Stimulated activated CD4-positive, alpha-beta T cell treated with anti-CD3 and anti-CD28 coated beads, Interleukin-12 subunit alpha, Interleukin-12 subunit beta, amount 100 ng/mL, for 24 hours (primary cell): ENCODE measurements at places on chromosomes 12 and 14.

- DNase-seq: no peak
Observed at GRCh38 chr12:132458846-132459641, 30.9 kb upstream of the FBRSL1 start.

GRCh38 chr12:94954948-94955592, 48.4 kb downstream of the NDUFA12 start:
- DNase-seq: no peak

DNA sequence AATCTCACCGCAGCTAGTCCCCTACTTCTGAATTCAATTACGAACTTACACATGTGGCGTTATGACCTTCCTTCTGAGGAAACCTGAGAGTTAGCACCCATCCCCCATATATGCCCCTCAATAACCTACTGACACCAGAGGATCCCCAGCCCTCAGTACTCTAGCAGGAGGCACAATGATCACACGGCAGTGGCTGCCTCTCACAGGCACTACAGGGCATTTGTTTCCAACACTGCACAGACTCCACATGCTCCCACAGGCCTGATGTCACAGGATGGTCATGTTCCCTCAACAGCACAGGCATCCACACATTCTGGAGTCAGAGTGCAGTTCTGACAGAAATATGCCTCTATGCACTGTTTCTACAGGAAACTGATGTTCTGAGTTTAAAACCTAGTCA, 17.4 kb downstream of the PPP1CC start:
- no peak for DNase-seq

DNA sequence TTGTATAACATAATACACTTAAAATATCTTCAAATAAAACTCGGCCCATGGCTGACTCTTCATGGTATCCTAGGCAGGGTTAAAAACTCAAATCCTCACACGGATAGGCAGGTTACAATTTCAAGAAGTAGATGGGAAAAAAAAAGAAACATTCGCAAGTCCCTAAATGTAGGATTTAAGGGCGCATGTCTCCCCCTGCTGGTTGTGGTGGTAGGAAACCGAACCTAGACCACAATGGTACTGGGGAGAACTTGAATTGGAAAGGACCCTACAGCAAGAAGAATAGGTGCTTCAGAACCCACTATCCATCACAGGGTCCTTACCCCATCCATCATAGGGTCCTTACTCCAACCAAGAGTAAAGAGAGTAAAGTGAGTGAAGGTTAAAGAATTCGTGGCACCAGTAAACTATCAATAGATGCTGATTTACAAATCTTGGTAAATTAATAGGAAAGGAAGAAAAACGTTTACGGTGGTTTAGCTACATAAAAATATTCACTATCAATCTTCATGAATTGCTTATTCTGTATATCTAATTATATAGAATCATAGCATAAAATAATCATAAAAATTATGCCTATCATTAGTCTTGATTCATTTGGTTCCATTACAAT, 3.3 kb upstream of the CIPC start:
- peak; percentile 44 for DNase-seq

- DNase-seq: no peak
Observed at GRCh38 chr14:32169191-32169590, 32.7 kb upstream of the RNU6-7 start.

DNA sequence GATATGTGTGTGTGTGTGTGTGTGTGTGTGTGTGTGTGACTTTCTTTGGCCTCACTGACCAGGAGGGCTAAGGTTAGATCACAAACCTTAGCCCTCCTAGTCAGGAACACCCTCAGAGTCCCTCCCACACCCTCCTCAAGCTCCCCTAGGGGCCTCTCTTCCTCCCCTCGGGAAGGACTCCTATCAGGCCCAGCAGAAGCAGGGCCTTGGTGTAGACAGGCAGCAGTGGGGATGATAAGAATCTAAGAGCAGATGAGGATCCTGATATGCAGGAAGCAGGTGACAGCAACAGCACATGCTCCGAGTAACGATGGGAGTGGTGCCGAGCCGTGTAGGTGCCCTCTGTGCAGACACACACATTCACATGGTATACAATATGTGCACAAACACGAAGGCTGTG, 20.7 kb downstream of the PLEK2 start:
- no peak for DNase-seq

GRCh38 chr12:92718483-92718990, 15.7 kb downstream of the PLEKHG7 start:
- DNase-seq: no peak

- DNase-seq: no peak
Observed at GRCh38 chr12:3896356-3896755, 23.2 kb upstream of the PARP11 start.

- DNase-seq: peak; percentile 26
Observed at GRCh38 chr14:99995700-99996356, 69.4 kb upstream of the EVL start.

- DNase-seq: no peak
Observed at GRCh38 chr14:100442498-100443490, 119.7 kb downstream of the SLC25A47 start.
